ENCODE measurements at places on chromosomes 1 and 21.

GRCh38 chr1:47630346-47630745, 192.5 kb downstream of the FOXD2 start:
- no peak for DNase-seq

- no peak for DNase-seq
These were observed 24.8 kb downstream of the SLC19A1 start for GRCh38 chr21:45517249-45518065.

GRCh38 chr1:234978397-234979295, 150.0 kb downstream of the TOMM20 start:
- DNase-seq: peak; percentile 93

DNA sequence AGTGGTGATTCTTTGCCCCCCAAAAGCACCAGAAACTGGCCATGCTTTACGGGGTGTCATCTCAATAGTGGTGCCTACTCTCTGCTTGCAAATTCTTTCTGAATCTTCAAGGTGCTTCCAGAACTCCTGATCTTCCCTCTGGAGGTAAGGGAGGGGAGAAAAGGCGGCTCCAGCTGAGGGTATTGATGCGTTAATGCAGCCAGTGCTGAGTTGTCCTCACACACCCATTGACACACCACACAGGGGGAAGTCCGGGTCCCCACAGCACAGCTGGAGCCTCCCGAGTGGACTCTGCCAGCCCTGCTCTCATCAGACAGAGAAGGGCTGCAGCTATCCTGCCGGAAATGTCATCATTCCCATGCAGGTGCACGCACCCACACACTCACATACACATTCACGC, 1.2 kb downstream of the VSIG8 start:
- no peak for DNase-seq

- DNase-seq: no peak
These were observed 8.4 kb upstream of the TNNI1 start for GRCh38 chr1:201429736-201430501.

GRCh38 chr1:61227857-61228550, 145.6 kb downstream of the NFIA start:
- DNase-seq: no peak

DNA sequence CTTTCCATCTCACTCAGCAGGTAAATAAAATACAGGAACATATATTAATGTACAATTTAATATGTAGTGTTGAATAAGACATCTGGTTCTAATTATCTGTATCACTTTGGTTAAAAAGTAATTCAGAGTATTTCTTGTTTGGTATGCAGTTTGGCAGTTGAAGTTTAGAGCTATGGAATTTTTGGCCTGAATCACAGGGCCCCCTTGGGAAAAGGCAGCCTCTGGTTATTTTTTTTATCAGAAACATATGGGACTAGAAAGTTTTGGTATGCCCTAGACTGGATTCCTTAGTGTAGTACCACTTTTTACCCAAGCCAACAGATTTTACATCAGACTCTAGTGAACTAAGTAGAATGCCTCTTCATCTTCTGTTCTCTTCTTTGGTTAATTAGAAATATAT, 26.4 kb downstream of the CNST start:
- DNase-seq: peak; percentile 93

DNA sequence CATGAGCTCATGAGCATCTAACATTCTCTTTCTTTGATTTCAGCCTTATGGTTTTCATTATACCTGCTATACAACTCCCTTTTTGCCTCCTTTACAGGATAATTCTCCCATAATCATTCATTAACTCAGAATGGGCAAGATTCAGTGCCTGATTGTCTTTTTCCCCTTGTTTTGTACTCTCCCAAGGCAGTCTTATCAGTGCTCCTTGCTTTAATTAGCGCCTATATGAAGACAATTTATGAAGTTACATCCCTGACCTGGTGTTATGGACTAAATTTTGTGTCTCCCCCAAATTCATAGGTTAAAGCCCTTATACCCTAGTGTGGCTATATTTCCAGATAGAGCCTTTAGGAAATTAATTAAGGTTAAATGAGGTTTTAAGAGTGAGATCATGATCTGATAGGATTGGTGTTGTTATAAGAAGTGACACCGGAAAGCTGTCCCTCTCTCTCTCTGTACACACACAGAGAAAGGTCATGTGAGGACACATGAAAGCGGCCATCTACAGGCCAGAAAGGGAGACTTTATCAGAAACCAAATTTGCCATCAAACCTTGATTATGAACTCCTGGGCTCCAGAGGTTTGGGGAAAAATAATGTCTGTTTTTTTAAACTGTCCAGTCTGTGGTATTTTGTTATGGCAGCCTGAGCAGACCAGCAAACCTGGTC, 185.8 kb upstream of the CHODL start:
- no peak for DNase-seq

- no peak for DNase-seq
These were observed 97.2 kb downstream of the KCNN3 start for GRCh38 chr1:154772606-154773506.

DNA sequence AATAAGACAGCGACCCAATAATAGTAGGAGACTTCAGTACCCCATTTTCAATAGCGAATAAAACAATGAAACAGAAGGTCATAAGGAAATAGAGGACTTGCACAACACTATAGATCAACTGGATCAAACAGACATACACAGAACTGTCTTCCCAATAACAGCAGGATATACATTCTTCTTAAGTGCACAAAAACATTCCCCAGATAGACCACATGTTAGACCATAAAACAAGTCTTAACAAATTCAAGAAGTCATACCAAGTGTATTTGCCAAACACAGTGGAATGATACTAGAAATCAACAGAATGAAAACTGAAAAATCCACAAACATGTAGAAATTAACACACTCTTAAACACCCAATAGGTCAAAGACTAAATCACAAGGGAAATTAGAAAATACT, 78.0 kb downstream of the LBR start:
- DNase-seq: no peak

DNA sequence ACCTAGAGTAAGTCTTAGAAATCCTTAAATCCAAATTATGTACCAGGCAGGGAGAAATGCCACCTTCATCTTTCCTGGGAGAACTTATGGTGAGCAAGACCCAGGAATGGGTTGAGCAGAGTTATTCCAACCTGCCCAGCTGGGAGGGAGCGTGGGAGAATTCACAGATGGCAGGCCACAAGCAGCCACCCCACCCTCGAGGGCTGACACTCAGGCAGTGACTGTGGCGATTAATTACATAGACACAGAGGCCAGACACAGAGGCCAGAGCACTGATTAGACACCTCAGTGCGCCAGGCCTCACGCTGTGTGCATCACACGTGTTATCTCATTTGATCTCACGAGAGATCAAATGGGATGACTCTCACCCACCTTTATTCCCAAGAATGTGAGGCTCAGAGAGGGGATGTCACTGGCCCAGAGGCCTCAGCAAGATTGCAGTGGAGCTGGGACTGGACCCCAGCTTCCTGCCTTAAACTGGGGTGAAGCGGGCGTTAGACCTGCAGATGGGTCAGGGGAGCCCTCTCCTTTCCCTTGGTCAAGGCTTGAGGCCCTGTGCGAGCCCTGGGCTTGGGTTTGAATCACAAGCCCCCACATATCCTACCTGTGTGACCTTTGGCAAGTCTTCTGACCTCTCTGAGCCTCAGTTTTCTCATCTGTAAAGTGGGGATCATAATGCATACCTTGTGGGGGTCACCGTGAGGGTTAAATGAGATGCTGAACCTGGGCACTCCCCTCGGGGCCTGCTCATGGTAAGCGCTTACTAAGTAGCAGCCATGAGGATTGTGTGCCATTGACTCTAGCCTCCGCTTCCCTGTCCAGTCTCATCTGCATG, 28.8 kb upstream of the PADI4 start:
- DNase-seq: no peak

- DNase-seq: no peak
These were observed 588.3 kb upstream of the USP24 start for GRCh38 chr1:55803429-55803828.

DNA sequence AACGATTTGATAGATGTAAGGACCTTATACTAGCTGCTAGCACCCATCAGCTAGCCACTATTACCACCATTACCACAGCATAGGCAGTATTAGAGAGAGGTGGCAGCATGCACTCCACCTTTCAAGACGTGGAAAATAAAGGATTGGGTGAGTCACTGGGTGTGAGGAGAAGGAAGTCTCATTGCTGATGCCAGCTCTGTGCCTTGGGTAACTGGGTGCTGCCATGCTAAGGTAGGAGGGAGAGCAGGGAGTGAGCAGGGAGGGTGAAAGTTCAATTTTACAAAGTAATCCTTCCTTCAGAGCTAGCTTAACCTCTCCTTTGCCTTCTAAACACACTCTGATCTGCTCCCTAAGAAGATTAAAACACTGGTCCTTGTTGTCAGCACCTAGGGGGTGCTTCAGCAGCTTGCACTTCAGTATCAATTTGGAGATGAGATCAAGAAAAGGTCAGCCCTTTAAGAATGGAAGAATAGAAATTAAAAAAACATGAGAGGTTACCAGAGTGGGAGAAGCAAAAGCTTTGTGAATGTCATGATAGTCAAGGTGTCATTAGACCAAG, 1.8 kb upstream of the LIN9 start:
- no peak for DNase-seq

DNA sequence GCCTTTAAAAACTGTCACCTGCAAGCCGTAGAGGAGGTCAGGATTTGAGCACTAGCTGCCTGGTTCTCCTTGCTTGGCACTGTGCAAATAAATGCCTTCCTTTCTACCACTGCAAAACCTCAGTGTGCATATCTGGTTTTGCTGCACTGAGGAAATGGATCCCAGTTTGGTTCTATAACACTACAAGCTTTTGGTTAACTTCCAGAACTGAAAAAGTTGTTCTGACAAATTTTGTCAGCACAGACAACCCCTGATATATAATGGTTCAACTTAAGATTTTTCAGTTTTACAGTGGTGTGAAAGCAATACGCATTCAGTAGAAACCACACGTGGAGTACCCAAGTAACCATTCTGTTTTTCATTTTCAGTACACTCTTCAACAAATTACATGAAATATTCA, 29.8 kb upstream of the GALNT2 start:
- no peak for DNase-seq

GRCh38 chr1:33094971-33095604, 14.1 kb downstream of the AZIN2 start:
- DNase-seq: peak; percentile 62

DNA sequence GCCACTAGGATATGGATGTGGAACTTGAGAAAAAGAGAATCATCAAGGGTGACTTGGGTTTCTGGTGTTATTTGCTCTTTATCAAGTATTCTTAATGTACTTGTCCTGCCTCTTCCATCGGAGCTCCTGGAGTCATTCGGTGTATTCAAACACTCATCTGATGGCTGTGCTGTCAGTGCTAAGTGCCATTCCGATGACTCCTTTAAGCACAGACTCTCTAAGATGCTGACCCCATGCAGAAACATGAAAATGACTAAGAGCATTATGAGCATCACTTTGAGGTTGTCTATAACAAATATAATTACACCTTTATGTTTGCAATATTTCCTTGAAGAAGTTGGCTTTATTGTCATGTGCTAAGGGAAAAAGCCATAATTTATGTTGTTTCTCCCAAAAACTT, 11.3 kb upstream of the RPL5 start:
- no peak for DNase-seq

DNA sequence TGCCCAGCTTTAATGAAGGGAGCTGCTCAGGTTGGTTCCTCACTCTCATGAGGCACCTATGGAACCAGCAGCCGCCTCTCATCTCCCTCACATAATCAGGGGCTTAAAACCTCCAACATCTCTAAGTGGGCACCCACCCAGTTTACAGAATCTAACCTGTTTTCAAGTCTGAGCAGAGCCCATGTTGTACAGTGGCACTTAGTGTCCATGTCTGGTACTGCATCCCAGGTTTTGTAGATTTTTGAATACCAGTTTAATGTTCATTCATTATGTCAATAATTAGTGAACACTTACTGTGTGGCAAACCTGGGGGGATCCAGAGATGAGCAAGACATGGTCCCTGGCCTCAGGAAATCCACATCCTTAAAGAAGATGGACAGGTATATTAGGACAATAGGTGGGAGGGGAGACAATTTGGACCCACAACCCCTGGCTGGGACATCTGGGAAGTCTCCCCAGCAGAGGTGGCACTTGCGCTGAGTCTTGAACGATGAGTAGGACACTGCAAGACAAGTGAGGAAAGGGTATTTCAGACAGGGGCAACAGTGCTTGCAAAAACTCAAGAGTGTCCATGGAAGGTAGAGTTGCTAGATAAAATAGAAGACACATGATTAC, 83.3 kb downstream of the LACTBL1 start:
- peak; percentile 61 for DNase-seq

- no peak for DNase-seq
These were observed 1.1 kb downstream of the CRABP2 start for GRCh38 chr1:156704166-156704711.

GRCh38 chr1:30523055-30524020, 200.0 kb downstream of the MATN1 start:
- DNase-seq: peak; percentile 16

DNA sequence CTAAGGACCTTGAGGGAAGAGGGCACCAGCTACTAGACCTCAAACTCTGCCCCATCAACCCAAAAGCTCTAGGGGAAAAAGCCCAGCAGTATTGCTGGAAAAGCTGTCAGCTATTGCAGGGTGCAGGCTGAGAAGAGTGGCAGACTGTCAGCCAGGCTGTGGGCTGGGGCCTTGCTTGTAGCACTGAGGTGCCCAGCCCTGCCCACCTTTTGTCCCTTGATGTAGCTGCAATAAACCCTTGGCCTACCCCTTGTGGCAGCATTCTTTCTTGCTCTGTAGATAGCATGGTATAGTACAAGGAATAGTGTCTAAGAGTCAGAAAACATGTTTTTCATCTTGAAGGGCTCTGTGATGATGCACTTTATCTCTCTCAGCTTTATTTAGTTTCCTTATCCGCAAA, 39.4 kb downstream of the CDC14A start:
- DNase-seq: no peak

DNA sequence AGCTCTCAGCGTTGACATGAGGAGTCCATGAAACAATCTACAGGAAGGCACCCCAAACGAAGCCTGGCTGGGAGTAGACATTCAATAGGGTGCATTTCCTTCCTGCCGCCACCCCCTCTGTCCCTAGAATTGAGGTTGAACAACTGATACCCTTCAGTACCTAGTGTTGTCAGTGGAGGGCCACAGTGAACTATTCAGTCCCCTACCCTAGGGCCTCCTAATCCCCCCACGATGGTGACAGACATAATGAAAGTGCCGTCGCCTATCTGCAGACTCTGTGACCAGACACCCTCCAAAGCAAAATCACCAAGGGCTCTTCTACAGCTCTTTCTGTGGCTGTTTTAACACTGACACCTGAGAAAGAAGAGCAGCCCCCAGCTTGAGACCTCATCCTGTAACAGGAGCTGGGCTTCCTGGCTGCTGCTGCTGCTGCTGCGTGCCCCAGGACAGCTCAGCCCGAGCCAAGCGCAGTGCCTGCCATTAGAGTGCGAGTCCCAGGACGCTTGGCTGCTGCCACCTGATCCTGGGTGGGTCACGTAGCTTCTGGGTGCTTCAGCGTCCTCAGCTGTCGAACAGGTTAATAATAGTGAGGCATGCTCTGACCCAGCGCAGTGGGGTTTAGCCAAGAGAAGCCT, 183.0 kb downstream of the ZBTB18 start:
- no peak for DNase-seq

DNA sequence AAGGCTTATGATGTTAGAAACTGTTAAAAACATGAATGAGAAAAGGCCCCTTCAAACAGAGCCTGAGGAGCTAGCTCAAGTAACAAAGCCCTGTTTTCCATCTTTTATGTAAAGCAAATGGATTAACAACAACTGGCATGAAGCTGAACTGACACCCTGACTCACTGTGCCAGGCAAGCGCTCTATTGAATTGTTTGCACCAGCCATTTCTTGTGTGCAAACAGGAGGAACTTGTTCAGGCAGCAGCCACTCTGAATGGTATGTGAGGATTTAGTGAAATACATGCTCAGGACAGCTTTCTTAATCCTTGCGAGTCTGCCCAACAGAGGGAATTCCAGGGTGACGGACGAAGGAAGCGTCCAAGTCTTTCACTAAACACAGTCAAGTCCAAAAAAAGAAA, 291.1 kb upstream of the ADGRL2 start:
- DNase-seq: peak; percentile 25

Data from fibroblast of lung (primary cell).